ENCODE measurements at places on chromosomes 3 and 15.

DNA sequence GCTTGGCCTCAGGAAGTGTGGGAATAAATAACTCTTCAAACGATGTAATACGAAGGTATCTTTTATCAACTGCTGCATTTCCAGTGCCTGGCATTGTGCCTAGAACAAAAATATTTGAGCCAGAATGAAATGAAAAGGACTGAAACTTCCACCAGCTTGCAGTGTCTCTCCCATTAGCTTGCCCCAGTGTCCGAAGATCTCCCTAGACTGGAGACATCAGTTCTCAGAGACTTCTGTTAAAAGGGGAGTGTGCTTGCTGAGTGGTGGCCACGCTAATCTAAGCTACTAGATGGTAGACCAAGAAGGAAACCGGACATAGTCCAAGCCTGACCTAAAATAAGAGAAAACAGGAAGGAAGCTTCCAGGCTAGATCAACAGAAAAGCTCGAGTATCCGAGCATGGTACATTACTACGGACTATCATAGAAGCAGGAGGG lies 28.6 kb downstream of the KCNAB1 start:
- no peaks in the 10 kb centered on the region for H3K36me3 ChIP-seq
- no peak for DNase-seq
- no peaks in the 10 kb centered on the region for H3K4me1 ChIP-seq
- H3K27ac ChIP-seq: no peak overlapping the region
- H3K4me3 ChIP-seq: no peak overlapping the region

- DNase-seq: no peak
- H3K27me3 ChIP-seq: no peaks in the 10 kb centered on the region
- H3K4me3 ChIP-seq: no peak overlapping the region
- no peaks in the 10 kb centered on the region for H3K4me1 ChIP-seq
- H3K27ac ChIP-seq: no peak overlapping the region
- no peaks in the 10 kb centered on the region for H3K36me3 ChIP-seq
Measured at GRCh38 chr15:82979726-82980125, 6.3 kb upstream of the RAMAC start.

GRCh38 chr3:129560269-129560787 lies 17.4 kb downstream of the H1-8 start:
- no peaks in the 10 kb centered on the region for H3K36me3 ChIP-seq
- no peak overlapping the region for H3K4me3 ChIP-seq
- no peaks in the 10 kb centered on the region for H3K27me3 ChIP-seq
- peaks cover 7% of the 10 kb centered on the region for H3K4me1 ChIP-seq
- DNase-seq: no peak

DNA sequence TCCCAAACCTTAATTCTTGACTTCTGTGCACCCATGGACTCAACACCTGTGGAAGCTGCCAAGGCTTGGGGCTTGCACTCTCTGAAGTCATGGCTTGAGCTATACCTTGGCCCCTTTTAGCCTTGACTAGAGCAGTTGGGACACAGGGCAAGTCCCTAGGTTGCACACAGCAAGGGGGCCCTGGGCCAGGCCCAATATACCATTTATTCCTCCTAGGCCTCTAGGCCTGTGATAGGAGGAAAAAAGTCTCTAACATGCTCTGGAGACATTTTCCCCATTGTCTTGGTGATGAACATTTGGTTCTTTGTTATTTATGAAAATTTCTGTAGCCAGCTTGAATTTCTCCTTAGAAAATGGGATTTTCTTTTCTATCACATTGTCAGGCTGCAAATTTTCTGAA lies 186.1 kb downstream of the SEMA6D start:
- no peak for DNase-seq
- no peaks in the 10 kb centered on the region for H3K36me3 ChIP-seq
- H3K4me3 ChIP-seq: no peak overlapping the region

GRCh38 chr3:14319654-14320182 lies 82.7 kb upstream of the SLC6A6 start:
- peak; percentile 77 for DNase-seq
- H3K4me3 ChIP-seq: peak overlapping the region; percentile 50
- H3K36me3 ChIP-seq: no peaks in the 10 kb centered on the region
- no peaks in the 10 kb centered on the region for H3K4me1 ChIP-seq

GRCh38 chr3:129378949-129379348 lies 49.5 kb downstream of the EFCAB12 start:
- H3K36me3 ChIP-seq: no peaks in the 10 kb centered on the region
- no peaks in the 10 kb centered on the region for H3K4me1 ChIP-seq

DNA sequence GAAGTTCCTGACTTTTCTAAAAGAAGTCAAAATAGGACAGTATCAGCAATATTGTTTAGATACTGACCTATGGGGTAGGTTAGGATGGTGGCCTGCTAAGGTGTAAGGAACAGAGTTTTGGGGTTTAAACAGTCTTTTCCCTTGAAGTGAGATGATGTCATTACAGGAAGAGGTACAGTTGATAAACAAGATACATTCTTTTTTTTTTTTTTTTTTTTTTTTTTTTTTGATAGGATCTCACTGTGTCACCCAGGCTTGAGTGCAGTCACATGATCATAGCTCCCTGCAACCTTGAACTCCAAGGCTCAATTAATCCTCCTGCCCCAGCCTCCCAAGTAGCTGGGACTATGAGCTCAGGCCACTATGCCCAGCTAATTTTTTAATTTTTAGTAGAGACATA lies 33.3 kb downstream of the SLC25A36 start:
- no peak for DNase-seq
- H3K36me3 ChIP-seq: 0 out of 2 replicates have a peak, but pooled peaks cover 5% of the 10 kb centered on the region
- H3K4me3 ChIP-seq: no peak overlapping the region
- H3K27ac ChIP-seq: no peak overlapping the region
- H3K4me1 ChIP-seq: no peaks in the 10 kb centered on the region

DNA sequence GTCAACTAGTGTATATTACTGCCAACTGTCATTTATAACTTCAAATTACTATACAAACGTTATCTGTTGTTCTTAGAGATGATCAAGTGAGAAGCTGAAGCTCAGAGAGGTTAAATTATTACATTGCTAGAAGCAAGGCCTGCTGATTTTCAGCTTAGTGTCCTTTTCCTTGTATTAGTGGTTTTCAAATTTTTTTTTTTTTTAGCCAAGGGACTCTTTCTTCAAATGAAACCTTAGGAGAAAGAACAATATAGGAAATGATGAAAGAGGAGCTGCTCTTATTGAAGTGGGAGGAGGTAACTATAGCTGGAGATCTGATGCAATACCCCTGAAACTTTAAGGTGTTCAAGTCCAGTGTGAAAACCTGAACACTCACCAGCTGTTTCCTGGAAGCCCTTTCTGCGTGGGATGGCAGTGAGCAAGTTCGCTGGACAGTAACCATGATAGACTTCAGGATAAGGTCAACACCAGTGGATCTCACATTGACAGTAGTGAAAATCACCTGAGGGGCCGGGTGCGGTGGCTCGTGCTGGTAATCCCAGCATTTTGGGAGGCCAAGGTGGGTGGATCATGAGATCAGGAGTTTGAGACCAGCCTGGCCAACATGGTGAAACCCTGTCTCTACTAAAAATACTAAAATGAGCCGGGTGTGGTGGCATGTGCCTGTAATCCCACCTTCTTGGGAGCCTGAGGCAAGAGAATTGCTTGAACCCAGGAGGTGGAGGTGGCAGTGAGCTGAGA lies 376.2 kb downstream of the EDEM1 start:
- H3K4me3 ChIP-seq: no peak overlapping the region
- DNase-seq: no peak
- H3K4me1 ChIP-seq: no peaks in the 10 kb centered on the region
- H3K27me3 ChIP-seq: no peaks in the 10 kb centered on the region
- no peaks in the 10 kb centered on the region for H3K36me3 ChIP-seq

- H3K27ac ChIP-seq: peak overlapping the region; percentile 89
- no peaks in the 10 kb centered on the region for H3K36me3 ChIP-seq
- no peaks in the 10 kb centered on the region for H3K27me3 ChIP-seq
- DNase-seq: peak; percentile 28
- peaks cover 66% of the 10 kb centered on the region for H3K4me1 ChIP-seq
- H3K4me3 ChIP-seq: no peak overlapping the region
Measured at GRCh38 chr3:124791142-124791541, 60.9 kb downstream of the UMPS start.

DNA sequence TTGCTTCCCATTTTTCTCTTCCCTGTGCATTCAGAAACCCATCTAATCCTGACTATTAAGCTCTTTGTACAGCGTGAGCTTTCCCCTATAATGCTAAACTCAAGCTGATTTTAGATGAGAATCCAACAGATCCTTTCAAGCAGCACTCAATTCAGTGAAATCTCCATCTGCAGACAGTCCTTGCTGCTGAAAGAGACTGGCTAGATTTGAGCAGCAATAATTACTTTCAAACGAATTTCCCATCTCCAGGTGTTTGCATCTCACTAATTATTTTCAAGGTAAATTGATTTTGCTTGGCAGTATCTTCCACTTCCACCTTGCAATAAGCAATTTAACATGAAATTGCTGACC lies 49.5 kb upstream of the SLC7A14 start:
- peaks cover 11% of the 10 kb centered on the region for H3K4me1 ChIP-seq
- no peak overlapping the region for H3K27ac ChIP-seq
- no peaks in the 10 kb centered on the region for H3K36me3 ChIP-seq
- H3K27me3 ChIP-seq: peaks cover 29% of the 10 kb centered on the region

DNA sequence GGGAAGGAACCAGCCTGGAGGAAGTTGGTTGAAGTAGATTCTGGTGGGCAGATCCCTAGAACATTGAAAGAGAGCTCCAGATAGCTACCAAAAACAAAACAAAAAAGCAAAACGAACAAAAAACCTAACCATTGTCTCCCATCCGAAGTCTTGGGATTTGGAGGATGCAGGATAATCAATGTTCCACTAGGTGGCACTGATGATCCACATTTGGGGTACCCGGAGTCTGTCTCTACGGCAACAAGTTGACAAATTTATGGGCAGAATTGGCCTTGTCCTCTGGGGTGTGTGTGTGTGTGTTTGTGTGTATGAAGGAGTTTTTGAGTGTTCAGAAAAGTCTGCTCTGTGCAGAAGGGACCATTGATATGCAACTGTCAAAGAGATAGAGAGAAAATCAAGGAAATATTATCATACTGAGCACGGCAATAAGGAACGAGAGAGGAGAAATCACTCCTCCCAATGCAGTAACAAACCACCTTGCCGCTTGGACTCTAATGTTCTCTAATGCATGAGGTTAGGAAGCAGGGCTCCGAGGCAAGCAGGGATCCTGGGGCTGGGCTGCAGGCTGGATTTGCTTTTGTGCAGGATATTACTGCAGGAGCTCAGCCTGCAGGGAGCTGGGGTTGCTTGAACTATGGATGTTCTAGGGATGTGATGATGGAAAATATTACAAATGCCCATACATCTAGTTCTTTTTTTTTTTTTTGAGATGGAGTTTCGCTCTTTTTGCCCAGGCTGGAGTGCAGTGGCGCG lies 59.8 kb upstream of the KLHL25 start:
- H3K4me3 ChIP-seq: no peak overlapping the region
- H3K27me3 ChIP-seq: no peaks in the 10 kb centered on the region
- peak; percentile 73 for DNase-seq

DNA sequence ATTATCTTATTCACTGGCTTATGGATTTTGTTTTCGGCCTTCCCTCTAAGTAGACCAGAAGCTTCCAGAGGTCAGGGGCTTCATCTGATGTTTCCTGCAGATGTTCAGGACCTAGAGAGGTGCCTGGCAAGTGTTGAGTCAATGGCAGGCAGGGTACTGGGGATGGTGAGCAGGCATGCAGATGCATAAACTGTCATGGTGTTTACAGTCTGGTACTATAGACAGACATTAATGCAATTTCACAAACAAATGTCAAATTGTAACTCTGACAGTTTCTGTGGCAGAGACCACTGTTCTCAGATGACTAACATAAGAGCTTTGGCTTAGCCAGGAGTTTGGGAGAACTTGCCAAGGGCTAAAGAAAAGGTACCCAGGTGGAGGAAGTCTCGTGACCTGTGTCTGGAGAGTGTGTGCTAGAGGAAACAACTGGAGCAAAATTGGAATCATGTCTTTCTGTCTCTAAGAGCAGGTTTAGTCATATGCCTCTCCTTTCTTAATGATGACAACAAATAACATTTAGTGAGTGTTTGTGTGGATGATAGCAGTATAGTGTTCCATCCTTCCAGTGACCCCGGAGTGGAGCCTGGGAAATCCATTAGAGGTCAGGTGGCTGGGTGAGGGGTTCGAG lies 53.7 kb upstream of the TRAK1 start:
- no peaks in the 10 kb centered on the region for H3K36me3 ChIP-seq
- H3K4me3 ChIP-seq: no peak overlapping the region
- H3K27ac ChIP-seq: no peak overlapping the region
- H3K4me1 ChIP-seq: 0 out of 2 replicates have a peak, but pooled peaks cover 9% of the 10 kb centered on the region

GRCh38 chr3:53255423-53255774 lies 423 bp downstream of the TKT start:
- H3K27ac ChIP-seq: peak overlapping the region; percentile 68
- H3K4me1 ChIP-seq: peaks cover 23% of the 10 kb centered on the region
- peak overlapping the region; percentile 94 for H3K4me3 ChIP-seq
- peak; percentile 48 for DNase-seq
- no peaks in the 10 kb centered on the region for H3K36me3 ChIP-seq

DNA sequence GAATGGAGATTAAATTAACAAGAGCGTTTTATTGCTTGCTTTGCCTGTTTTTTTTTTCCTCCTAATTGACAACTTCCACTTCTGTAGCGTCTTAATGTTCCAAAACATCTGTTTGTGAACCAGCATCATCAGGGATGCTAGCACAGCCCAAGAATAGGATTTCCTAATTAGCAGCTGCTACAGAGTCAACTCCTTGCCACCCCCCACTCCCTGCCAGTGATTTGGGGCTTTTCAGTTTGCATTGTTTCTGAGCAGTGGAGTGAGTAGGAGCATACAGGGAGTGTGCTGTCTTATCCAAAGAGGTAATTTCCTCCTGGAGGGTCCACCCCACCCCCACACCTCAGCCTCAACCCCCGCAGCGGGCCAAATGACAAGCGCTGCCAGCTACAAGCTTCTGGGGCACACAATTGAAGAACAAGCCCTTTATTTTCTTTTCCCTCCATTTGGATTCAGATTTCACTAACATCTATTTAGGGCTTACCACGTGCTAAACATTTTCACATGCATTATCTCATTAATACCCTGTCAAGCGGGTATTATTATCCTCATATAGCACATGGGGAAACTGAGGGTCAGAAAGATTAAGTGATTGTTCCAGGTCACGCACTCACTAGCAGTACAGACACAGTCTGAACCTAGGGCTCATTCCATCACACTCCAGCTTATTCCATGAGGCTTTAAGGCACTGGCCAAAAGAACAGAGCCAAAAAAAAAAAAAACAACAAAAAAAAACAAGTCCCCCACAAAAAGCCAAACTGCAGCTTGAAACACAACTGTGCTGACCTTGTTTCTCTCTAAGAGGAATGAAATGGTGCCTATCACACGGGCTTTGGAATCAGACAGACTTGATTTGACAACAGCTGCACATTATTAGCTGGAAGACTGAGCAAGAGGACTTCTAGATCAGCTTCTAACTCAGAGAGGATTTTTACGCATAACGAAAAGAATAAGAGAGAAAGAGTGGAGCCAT lies 16.4 kb downstream of the HEG1 start:
- H3K27me3 ChIP-seq: no peaks in the 10 kb centered on the region
- no peak for DNase-seq
- no peak overlapping the region for H3K4me3 ChIP-seq
- no peaks in the 10 kb centered on the region for H3K36me3 ChIP-seq
- no peak overlapping the region for H3K27ac ChIP-seq

Measured in MM.1S (cell line).